Omental fat pad (tissue), 4 donors: ENCODE measurements at places on chromosomes 6 and 20.

DNA sequence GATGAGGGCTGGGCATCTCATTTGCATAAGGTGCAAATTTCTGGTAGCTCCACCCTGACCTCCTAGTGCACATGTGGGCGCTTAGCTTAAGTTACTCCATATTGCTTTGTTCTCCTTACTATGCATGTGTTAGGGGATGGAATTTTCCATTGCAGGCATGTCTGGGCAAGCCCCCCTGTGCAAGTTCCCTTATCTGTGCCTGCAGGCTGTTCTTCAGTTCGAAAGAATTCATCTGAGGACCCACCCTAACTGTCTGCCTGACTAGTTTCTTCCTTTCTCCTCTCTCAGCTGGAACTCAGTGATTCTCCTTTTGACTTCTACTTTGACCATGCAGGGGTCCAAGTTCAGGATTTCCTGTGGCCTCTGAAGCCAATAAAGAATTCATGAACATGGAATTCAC is 30.2 kb downstream of the CCDC170 start:
- no peak for DNase-seq

DNA sequence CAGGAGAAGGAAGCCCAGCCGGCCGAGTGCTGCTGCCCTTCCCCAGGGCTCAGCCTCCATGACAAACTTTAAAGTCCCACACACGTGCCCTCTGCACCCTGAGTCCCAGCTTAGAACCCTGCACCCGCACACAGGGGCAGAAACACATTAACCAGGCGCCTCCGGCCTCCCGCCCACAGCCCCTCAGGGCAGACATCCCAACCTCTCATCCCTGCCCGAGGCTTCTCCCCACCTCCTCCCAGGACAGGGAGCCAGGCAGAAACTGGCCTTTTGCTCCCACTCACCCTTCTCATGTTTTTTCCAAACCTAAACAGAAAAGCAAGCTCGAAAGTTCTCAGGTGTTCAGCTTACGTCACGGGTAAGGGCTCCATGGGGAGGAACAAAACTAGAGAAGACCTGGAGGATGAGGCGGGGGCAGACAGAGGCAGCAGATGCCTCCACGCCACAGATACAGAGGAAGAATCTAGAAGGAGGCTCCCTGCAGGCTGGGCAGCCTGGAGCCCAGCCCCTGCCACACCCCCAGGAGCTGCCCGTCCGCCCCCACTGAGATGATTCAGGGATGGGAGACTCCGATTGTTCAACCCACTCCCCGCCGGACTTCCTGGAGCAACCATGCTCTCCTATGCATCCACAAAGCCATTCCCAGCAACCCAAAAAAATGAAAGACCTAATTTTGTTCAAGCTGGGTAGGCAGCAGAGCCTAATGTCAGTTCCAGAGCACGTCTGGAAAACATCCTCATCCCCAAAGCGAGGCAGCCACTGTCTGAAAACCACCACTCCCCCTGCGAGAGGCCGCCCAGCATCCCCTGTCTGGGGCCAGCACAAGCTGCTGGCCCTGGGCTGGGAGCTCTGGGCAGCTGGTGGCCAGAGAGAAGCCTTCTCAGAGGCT is 8.8 kb downstream of the KCNQ2 start:
- DNase-seq: no peak

GRCh38 chr20:16575390-16576140 is 2.3 kb upstream of the KIF16B start:
- DNase-seq: no peak

DNA sequence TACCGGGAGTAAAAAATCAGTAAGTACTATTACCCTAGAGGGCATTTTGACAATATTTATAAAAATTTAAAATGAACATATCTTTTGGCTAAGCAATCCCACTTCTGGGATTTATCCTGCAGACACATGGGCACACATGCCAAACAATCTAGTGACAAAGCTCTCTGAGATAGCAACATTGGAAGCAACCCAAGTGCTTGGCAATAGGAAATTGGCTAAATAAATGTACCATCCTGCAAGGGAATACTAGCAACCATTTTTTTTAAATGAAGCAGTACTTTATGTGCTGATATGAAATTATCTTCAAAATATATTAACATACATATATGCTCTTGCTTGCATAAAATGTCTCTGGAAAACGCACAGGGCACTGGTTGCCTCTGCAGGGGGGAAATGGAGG is 133.8 kb downstream of the SNX5 start:
- DNase-seq: no peak

DNA sequence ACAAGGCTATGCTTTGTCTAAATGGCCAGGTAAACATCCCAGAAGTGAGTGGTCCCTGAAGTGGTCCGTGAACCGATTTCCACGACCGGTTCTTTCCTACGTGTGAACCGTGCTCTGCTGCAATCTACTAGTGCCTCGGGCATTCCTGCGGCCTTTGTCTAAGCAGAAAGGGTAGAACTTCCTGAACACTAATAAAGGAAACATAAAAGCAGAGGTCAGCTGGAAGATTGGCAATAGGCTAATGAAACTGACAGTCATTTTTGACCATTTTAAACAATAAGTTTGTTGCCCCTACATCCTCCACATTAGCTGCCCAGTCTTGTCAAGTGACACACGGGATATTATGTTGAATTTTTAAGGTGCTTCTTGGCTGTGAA is 410.0 kb downstream of the PLCB1 start:
- no peak for DNase-seq

DNA sequence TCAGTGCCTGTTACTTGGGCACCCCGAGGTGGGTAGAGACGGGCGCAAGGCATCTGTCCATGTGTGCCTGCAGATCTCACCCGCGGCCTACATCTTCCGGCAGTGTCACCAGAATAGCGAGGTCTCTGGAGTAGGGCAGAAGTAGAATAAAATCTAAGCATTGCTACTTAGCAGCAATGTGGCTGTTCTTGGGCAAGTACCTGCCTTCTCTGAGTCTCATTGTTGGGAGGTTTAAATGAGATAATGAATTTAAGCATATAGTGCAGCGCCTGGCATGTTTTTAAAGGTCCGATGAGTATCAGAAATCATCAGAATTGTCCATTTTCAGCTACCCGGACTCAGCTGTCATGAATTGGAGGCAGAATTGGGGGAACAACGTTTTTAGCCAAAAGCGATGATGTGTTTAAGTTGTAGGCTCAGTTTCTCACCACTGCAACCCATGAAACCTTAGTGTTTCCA is 800 bp downstream of the ABCC10 start:
- no peak for DNase-seq

GRCh38 chr6:133951881-133952814 is 876 bp upstream of the TBPL1 start:
- DNase-seq: peak; percentile 37
